ENCODE measurements at places on chromosomes 7 and 10. TPM values are rescaled to one million over a fixed set of nuclear protein-coding genes. Genes with fewer than 3 reads are reported as not detected.

GRCh38 chr7:33109758-33110238, 594 bp upstream of the RP9 start:
- no peak for DNase-seq

DNA sequence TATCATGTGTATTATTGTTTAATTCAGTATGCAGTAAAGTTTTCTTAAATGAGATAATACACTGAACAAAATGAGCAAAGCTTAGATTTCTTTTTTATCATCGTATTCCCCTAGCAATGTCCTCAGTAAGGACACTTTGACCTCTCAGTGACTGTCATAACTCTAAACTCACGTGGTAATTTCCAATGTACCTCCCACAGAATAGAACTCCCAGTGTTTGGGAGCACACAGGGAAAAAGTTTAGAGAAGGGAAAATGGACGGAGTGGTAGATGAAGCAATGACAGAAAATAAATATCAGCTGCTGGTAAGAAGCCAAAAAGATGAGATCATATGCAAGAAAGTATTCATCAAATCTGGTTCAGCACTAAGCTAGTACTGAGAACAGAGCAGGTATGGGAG, 758.6 kb upstream of the KCND2 start:
- no peak for DNase-seq

- no peak for DNase-seq
Observed at GRCh38 chr7:22189230-22189629, 167.7 kb downstream of the RAPGEF5 start.

DNA sequence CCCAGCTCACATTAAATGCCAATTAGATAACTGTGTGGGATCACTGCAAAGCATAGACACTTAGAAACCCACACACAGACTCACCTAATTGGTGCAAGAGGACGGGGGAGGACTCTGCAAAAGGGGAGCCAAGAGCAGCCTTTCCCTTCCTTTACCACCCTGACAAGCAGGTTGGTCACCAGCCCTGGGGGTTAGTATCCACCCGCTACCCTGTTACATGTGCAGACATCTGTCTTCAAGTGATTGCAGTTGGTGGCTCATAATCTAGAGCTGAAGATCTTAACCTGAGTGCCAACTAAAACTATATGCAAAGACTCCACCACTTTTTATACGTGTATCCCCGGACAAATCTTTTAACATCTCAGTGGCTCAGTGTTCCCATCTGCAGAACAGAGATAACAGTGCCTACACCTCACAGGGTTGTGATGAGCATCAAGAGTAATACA, 56.9 kb downstream of the SORBS1 start:
- DNase-seq, result no peak

GRCh38 chr10:96978621-96979154, 146.6 kb downstream of the LCOR start:
- DNase-seq, result no peak

The PLXNA4 gene
- total RNA-seq, result 103 TPM

DNA sequence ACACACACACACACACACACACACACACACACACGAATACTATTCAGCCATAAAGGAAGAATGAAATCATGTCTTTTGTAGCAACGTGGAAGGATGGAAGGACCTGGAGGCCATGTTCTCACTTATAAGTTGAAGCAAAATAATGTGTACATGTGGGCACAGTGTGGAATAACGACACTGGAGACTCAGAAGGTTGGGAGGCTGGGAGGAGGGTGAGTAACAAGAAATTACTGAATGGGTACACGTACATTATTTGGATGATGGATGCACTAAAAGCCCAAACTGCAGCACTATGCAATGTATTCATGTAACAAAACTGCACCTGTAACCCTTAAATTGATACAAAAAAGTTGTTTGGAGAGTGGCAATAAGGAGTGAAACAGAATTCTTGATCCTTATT, 32.1 kb downstream of the KMT2C start:
- no peak for DNase-seq

GRCh38 chr7:76142861-76143260, 58.8 kb upstream of the SRRM3 start:
- no peak for DNase-seq

The CNNM2 gene
- 7.6 TPM for total RNA-seq

- DNase-seq, result no peak
Observed at GRCh38 chr10:76543655-76544054, 1094.0 kb downstream of the KCNMA1 start.

The GBX1 gene
- total RNA-seq, result not detected

GRCh38 chr10:33010132-33011037, 52.4 kb upstream of the ITGB1 start:
- no peak for DNase-seq

The AQP1 gene
- 0.31 TPM for total RNA-seq

- DNase-seq, result no peak
Observed at GRCh38 chr7:97272237-97272975, 154.9 kb downstream of the SDHAF3 start.

GRCh38 chr7:150363872-150364271, 4.8 kb upstream of the REPIN1 start:
- DNase-seq, result no peak

The UNCX gene
- total RNA-seq, result not detected

The FKBP6 gene
- not detected for total RNA-seq

DNA sequence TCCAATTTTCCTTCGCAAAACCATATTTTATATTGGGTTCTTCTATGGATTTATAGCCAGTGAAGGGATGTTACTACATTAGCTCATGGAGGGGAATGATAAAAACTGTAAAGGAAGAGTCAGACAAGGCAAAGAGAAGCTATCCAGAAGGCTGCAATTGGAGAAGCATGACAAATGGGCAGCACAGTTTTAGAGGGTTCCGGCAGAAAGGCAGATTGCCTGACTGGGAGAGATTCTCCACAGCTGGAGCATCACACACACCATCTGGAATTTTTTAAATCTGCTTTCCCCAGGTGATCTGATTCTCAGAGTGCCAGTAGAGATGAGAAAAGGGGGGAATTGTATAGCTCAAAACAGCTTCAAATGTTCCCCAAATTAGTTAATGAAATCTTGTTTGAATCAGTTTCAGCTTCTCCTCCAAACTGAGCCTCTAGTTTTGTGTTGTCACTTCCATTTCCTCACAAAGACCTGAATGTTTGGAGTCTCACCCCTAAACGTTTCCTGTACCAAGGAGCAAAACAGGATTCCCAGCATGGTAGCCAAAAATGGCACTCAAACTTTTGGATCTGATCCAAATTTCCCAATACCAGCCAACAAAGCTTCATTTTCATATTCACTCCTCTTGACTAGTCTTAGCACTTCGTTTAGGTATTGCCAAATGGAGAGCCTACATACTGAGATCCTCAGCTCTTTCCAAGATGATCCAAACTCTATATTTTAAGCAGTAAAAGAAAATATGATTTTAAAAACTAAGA, 177.5 kb downstream of the HPSE2 start:
- DNase-seq, result no peak

GRCh38 chr7:133481676-133482075, 228.8 kb downstream of the EXOC4 start:
- peak; percentile 39 for DNase-seq

GRCh38 chr7:106345421-106346166, 60.8 kb upstream of the NAMPT start:
- DNase-seq, result no peak
